ENCODE measurements at places on chromosomes 16 and 17. TPM values are rescaled to one million over a fixed set of nuclear protein-coding genes. Genes with fewer than 3 reads are reported as not detected.
A peak's percentile ranks its signal among the peaks of the same experiment; 100 is the strongest.

DNA sequence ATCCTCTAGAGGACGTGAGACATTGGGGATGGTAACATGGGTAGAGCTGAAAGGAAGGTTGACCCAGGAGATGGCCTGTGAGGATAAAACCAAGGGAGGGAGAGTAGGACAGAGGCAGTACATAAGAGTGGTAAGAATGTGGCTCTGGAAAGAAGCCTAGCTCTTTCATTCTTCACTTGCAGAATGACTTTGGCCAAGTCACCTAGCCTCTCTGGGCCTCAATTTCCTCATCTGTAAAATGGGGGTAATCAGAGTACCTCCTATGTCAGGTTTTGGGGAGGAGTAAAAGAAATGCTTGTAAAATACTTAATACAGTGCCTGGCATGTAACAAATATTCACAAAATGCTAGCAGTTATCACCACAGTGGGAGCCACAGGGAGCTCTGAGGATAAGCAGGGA, 6.9 kb downstream of the KDM6B start:
- no peak for DNase-seq

GRCh38 chr17:15236281-15237105, 28.6 kb downstream of the PMP22 start:
- no peak for DNase-seq

DNA sequence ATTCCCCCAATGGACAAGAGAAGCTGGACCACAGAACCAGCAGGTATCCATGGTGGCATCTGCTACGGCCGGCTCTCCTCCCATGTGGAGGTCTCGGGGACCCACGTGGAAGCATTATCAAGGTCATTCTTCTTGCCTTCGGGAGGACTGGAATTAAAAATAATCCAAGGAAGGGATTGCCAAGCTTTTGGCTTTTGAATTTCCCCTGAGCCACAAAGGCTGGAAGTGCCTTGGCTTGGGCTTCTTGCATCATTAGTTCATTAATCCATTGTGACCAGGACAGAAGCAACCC, 16.1 kb downstream of the NAGPA start:
- DNase-seq, result no peak

TBC1D3I gene
- total RNA-seq, result 0.97 TPM

GRCh38 chr17:19651451-19652238, 3.1 kb downstream of the ALDH3A2 start:
- DNase-seq, result no peak

TAC4 gene
- total RNA-seq, result not detected

TNFRSF13B gene
- total RNA-seq, result not detected

DNA sequence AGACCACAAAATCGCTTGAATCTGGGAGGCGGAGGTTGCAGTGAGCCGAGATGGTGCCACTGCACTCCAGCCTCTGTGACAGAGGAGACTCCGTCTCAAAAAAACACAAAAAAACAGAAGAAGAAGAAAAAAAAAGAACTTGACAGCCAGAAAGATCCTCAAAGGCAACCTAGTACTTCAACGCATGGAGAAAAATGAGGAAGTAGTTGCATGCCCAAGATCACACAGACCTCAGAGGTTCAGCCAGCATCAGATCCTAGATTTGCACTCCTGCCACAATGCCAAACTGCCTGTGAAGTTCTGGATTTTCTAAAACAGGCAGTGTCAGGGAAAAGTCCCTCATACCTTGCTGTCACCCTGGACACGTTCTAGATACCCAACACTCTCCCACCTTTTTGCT, 1.5 kb downstream of the ATPAF2 start:
- DNase-seq, result no peak

- DNase-seq, result no peak
Measured at GRCh38 chr16:59470556-59470955, 736.4 kb upstream of the GOT2 start.

KRT25 gene
- not detected for total RNA-seq

DNA sequence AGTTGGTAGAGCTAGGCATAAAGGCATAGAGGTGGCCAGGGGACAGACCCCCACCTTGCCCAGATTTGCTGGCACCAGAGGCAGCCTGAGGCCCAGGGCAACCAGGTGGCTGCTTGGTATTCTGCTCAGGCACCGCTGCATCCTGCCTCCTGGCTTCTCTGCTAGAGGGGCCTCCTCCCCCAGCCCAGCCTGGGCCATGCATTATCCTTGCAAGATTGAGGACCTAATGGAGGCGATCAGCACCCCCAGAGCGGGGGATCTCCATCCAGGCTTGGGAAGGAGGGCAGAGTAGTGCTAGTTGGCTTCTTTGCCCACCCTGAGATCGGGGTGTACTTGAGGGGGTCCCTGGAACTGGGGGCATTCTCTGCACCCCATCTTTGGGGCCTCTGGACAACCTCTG, 23.8 kb downstream of the CDK5RAP3 start:
- DNase-seq, result no peak

GRCh38 chr16:6641091-6641490, 691.6 kb upstream of the RBFOX1 start:
- DNase-seq, result no peak

ZPBP2 gene
- not detected for total RNA-seq

GRCh38 chr16:19583665-19584300, 28.3 kb downstream of the VPS35L start:
- peak; percentile 55 for DNase-seq

DNA sequence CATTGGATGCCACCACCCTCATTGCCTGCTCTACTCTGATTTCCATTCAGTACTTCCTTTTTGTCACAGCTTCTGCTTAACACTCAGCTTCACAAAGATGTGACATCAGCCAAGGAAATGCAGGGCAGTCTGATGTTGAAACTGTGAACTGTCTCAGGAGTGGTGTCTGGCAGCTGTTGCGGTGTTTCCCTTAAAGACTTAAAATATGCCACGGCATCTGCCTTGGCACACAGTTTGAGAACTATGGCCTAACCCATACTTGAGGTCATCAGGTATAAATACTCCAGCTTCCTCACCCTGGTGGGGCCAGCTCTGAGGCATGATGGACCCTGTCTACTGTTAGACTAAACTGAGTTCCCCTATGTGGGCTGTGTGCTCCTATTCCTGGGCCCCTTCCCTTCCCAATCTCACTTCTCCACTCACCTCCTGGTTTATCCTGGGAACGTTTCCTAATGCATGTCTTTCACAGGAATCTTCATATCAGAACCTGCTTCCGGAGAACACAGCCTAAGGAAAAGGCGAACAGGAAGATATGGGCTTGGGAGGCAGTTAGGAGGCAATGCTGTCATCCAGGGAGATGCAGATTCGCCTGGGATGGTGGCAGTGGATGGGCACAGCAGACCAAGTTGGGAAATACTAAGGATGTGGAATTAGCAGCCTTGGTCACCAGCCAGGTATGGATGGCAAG, 96.5 kb downstream of the WSCD1 start:
- no peak for DNase-seq

RHBDF1 gene
- total RNA-seq, result 37.4 TPM

GRCh38 chr17:73822371-73822770, 178.1 kb upstream of the SDK2 start:
- DNase-seq, result no peak

GRCh38 chr17:20280851-20281250, 186.5 kb downstream of the LGALS9B start:
- DNase-seq, result no peak

PRR15L gene
- not detected for total RNA-seq

C17orf58 gene
- 12.5 TPM for total RNA-seq

DNA sequence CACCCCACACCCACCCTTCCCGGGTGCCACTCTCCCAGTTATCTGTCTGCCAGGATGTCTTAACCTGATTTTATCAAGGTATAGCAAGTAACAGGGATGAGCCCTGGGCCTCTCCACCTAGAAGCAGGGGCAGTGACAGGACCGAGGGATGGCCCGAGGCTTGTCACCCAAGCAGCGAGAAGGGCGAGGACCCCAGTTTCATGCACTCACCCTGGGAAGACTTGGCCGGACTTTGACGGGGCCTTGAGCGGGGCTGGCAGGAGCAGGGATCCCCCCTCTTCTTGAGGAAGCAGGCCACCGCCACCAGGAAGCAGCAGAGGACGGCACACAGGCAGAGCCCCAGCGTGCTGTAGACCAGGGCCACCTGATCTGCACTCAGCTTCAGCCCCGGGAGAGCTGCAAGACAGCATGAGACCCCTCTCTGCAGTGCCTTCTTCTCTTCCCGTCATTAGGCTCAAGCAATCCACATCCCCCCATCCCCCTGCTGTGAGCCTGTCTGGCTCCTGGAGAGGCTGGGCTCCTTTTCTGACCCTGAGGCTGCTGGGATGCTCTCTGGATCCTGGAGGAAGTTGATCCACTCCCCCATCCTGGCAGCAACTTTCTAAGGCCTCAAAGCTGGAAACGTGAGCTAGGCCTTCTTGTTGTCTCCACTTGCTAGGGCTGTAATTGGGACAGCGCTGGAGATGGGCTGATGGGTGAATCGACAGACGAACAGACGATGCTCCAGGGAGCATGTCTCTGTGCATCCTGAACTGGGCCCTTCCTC, 31.6 kb downstream of the TNFRSF13B start:
- DNase-seq, result no peak

- peak; percentile 81 for DNase-seq
Measured at GRCh38 chr17:794876-795275, 12.7 kb downstream of the MRM3 start.

CFAP20 gene
- 34.5 TPM for total RNA-seq

CNTNAP4 gene
- total RNA-seq, result not detected

DNA sequence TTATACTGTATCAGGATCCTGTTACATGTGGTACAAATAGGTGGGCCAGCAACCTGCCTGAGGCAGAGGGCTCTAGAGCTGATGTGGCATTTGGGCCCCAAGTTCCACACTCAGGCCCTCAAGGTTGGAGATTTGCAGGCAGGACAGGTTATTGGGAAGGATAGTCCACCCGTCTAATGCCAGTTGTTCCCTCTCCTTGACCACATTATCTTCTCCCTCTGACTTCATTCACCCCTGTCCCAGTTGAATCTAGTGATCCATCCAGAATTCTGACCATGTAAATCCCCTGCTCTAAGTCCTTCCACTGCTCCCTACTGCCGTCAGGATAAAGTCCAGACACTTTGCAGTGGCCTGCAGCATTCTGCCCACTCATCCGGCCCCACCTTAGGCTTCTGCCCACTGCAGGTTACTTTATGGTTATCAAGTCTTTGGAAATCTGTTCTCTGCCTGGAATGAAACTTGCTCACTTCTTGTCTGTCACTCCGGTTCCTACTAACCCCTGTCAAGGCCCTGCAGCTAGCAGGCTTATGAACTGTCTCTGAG, 1.9 kb upstream of the NFATC3 start:
- no peak for DNase-seq

GRCh38 chr17:81331527-81332043, 36.5 kb upstream of the SLC38A10 start:
- DNase-seq, result no peak

GRCh38 chr16:1874854-1875253, 2.9 kb upstream of the MEIOB start:
- no peak for DNase-seq

DNA sequence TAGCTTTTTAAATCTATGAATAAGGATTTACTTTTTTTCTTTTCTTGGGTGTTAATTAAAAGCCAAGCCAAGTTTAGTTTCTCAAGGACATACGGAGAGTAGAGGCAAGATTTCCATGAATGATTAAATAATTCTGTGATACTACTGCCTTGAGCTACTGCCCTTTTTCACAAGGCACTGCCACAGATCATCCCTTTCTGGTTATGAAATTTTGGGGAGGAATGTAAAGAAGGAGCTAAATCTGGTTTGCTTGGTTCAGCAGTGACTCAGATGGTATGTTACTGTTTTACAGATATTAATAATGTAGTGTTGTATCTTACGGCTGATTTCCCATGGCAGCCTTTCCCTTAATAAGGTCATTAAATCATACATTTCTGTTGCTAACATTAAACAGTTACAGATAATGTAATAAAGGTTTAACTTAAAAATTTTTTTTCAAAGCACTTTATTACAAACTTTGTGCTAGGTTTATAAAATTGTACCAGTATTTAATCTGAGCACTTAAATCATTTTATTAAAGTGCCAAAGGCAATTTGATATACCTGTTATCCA, 2.6 kb downstream of the WSB1 start:
- DNase-seq, result peak; percentile 89

GRCh38 chr16:12271006-12271405, 294.5 kb downstream of the SNX29 start:
- peak; percentile 14 for DNase-seq

Measured in fibroblast of villous mesenchyme (primary cell).